ENCODE measurements at places on chromosomes 1 and 21.

GRCh38 chr1:190759807-190760206 is 282.1 kb upstream of the BRINP3 start:
- DNase-seq = no peak

DNA sequence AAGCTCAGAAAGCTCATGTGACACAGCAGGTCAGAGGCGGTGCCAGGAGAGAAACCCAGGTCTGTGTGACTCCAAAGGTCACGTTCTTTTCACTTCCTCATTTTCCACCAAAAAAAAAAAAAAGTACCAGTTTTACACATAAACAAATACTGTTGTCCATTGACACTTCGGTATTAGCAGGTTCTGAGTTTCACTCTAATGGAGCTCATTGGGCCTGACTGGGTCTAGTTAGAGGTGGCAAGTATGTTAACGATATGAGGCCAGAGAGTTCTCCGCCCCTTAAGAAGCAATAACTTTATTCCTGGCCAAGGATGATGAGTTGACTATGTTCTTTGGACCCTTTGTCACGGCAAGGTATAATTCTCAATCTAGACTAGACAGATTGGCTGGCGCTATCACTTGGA is 30.0 kb upstream of the SDE2 start:
- DNase-seq = no peak

DNA sequence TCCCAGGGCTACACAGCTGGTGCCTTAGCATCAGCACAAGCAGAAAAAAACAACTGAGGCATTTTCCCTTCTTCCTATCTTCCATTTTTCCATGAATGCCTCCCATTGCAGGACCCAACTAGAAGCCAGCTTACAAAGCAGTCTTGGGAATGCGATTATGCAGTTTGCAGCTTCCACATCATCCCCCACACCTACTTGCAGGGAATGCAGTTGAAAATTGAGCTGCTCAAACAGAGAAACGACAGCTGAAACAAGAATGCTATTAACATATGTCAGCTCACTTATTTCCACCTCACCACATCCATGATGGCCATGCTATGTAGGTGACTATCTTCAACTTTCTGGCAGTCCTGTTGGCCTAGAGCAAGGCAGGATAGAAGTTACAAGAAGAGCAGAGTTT is 150.6 kb upstream of the KCTD3 start:
- no peak for DNase-seq

DNA sequence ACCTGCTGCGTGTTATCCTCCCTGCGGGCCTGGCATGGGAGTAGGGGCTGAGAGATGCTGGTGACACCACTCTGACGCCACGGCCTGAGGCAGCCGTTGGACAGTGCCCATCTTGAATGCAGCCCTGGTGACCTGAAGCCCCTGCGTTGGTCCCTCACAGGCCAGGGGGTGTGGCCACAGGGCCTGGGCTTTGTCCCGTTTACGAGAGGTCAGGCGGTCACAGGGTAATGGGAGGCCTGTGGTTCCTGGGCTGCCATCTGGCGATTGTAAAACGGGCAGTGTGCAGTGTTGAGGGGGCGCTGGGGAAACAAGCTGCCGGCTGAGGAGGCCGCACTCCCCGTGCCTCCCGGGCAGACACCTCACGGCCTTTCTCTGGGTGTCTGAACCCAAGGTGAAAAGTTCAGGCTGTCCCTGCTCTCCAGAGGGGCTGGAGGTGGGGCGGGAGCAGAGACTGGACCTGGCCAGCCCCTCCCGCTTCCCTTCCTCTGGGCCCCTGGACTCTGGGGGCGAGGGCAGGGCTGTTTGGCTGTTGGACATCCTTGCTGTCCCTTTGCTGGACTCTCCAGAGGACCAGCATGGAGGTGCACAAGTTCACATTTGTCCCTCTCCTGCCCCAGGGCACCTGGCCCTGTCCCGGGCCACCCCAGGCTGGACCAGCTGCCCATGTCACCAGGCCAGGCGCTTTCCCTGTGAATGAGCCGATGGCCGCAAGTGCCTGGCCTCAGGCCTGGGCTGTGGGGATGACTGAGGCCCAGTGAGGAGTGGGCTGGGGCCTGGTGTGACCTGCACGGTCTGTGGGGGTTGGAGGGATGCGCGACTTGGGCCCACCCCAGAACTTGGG is 42.4 kb downstream of the SKI start:
- no peak for DNase-seq

- no peak for DNase-seq
Measured at GRCh38 chr21:29583424-29583924, 284.8 kb downstream of the BACH1 start.

GRCh38 chr1:66809736-66810326 is 8.8 kb upstream of the INSL5 start:
- no peak for DNase-seq
